Adrenal gland (tissue), 19 donors: ENCODE measurements at places on chromosomes 11 and 22. TPM values are rescaled to one million over a fixed set of nuclear protein-coding genes. Genes with fewer than 3 reads are reported as not detected.
A peak's percentile ranks its signal among the peaks of the same experiment; 100 is the strongest.

DNA sequence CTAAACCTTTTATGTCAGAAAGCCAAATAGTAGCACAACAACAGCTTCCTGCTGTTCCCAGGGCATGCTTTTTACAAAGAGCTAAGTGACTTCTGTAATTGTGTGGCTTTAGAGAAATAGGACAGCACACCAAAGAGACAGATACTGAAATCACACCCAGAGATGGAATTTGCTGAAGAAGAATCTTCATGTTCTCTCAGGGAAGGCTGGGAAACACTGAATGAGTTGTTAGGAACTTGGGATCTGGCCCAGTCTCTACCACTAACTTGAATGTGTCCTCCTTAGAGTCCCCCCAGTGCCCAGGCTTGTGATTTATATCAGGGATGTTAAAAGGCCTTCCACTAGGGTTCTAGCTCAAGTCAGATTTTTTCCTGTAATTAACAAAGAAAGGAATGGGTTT lies 175.2 kb downstream of the DBX1 start:
- DNase-seq = no peak

- no peak for DNase-seq
Measured at GRCh38 chr11:82826526-82826925, 73.7 kb downstream of the PRCP start.

- no peak for DNase-seq
Measured at GRCh38 chr22:34116126-34116525, 195.8 kb upstream of the LARGE1 start.

- DNase-seq = peak; percentile 89
Measured at GRCh38 chr22:50474710-50475651, at the start of gene SBF1. Gene SBF1, minus strand, starts transcription at chr22:50475035. Its CDS starts 195 bp downstream, at chr22:50474840.

- DNase-seq = no peak
Measured at GRCh38 chr11:130785380-130786116, 130.7 kb downstream of the SNX19 start.

GRCh38 chr11:12842933-12843636 lies 166.0 kb upstream of the RASSF10 start:
- DNase-seq = no peak

KDM4F gene
- not detected for total RNA-seq

KRTAP5-11 gene
- total RNA-seq = not detected

VPREB1 gene
- total RNA-seq = not detected

RASSF10 gene
- total RNA-seq = not detected

FBLN1 gene
- 158 TPM for total RNA-seq

ARHGAP42 gene
- 11.2 TPM for total RNA-seq

GNG3 gene
- total RNA-seq = not detected

SSH3 gene
- 31.2 TPM for total RNA-seq

TRABD gene
- 21.0 TPM for total RNA-seq
